ENCODE measurements at places on chromosomes 16 and 17.
A peak's percentile ranks its signal among the peaks of the same experiment; 100 is the strongest.

DNA sequence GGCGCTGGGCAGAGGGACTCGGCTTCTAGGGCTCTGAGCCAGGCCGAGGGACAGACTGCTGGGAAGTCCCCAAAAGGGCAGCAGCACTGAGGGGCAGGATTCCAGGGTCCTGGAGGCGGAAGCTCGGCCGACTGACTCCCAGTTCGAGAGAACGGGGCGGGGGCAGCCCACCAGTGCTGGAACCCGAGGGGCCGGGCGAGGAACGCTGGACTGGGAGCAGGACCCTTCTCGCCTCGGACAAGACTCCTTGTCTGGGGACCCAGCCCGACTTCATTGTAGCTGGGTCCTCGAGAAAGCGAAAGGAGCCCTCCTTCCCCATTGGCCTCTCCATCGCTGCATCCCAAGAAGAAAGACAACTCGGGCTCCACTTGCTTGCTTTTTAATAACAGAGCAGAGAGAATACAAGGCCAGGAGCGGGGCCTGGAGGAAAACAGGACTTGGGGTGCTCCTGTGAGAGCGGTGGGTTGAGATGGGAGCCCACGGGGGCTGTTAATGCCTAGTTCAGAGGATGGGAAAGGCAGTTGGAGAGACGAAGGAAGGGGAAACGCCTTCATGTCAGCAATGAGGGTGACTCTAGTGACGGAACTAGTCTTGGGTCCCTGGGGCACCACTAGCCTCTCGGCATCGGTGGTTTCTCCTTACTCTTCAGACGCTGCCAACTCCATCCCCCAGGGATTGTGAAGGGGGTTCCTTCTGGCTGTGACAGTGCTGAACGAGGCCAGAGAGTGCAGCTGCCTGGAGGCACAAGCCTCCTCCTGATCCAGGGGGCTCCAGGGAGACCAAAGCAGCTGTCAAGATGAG is 492 bp upstream of the CAMTA2 start:
- DNase-seq, result no peak

- no peak for DNase-seq
These were observed 466 bp downstream of the NEUROD2 start for GRCh38 chr17:39607057-39607850.

DNA sequence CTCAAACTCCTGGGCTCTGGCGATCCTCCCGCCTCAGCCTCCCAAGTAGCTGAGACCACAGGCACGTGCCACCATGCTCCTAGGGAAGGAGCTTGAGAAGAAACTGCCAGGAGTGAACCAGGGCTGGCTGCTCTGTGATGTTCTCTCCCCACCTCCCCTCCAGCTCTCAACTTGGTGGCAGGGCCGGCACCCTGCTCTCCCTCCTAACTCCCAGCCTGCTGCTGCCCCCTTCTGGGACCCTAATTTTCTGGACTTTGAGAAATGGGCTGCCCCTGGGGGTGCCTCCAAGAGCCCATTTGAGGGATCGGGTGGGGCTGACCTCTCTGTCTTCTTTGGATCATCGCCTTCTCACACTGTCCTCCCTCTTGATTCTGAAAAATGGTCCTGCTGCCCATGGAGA is 14.9 kb upstream of the STAT3 start:
- DNase-seq, result no peak

DNA sequence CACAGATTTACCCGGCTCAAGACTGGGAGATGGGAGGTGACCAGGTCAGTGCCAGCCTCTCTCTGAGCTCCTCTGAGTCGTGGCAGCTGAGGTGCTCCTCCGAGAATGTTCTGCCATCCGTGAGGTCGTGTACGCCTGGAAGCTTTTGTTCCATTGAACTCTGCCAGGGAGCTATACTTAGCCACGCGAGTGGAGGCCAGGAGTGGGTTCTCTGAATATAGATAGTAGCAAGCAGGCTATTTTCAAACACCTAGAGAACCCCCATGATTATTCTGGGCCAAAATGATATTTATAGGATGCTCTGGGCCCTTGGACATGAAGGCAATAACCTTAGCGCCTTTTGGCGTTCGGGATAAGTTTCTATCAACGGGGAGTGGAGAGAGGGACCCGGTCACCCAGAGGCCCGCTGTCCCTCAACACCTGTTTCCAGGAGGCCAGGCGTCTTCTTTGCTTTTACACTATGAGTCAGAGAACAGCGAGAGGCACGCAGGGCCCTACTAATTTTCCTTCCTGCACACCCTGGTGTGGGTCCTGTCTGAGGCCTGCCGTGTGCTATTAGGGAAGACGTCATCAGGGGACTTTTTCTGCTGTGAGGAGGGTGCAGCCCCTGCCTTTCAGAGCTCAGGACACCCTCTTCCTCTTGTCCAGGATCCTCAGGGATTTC is 11.0 kb upstream of the MVD start:
- no peak for DNase-seq

DNA sequence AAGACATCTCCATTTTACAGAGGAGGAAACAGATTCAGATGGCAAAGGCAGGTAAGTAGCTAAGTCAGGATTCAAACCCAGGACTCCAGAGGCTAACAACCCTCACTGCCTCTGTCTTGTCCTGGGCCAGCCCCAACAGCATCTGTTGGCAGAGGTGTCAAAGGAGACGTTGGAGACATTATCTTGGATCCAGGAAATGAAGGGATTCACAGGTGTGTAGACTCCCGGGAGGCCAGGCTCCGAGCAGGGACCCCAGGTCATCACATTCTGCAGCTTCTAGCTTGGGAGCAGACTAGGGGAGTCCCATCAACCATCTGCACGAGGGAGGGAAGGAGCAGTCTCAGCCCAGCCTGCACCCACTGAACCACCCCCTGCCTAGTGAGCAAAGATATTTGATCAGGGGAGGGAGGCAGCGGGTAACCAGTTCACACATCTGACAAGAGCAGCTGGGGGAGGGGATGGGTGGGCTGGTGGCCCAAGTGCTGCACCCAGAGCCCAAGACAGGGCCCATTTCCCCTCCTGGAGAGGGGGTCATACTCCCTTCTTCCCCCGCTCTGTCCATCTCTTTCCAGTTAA is 1.0 kb upstream of the B9D1 start:
- no peak for DNase-seq

DNA sequence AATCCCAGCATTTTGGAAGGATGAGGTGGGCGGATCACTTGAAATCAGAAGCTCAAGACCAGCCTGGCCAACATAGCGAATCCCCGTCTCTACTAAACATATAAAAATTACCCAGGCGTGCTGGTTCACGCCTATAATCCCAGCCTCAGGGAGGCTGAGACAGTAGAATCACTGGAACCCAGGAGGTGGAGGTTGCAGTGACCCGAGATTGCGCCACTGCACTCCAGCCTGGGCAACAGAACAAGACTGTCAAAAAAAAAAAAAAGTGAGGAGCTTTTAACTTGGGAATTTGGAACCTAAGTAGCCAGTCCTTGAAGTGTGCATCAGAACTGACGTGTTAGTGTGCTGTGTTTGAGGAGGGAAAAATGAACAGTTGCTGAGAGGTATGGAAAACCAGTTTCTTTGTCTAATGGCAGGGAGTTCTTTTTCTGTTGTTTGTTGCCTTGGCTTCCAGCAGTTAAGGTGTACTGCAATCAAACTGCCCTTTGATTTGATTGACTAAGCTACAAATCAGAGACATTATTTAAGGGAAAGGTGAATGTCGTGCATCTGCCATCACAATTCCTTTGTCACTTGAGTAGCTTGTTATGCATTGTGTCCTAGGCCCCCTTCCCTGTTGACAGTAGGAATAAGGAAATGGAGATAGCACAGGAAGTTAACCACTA is 8.6 kb upstream of the DUSP14 start:
- no peak for DNase-seq

- no peak for DNase-seq
These were observed 18.9 kb downstream of the ASPSCR1 start for GRCh38 chr17:81996232-81996756.

DNA sequence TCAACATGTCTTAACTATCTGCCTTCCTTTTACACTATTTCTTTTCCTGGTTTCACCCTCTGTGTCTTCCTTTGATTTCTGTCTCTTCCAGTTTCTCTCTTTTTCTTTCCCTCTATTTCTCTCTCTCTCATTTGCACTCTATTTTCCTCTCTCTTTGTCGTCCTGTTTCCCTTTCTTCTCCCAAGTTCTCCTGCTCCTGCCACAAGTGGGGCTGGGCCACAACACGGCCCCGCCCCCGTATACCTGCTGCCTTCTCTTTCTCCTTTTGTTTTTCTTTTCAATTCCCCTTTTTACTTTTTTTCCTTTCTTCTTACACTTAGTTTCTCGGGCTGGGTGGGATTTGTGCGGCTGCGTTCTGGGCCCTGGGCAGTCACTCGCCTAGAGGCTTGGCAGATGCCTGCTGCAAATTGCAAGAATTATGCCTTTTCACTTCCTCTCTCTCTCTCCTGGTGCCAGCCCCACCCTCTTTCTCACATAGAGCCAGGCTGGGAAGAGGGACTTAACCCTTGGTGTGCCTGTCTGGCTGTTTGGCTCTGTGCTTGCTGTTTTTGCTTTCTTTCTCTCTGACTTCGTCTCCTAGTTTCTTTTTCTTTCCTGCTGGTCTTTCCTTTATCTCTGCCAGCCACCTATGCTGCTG is 2139.4 kb downstream of the TP53TG3F start:
- no peak for DNase-seq

- DNase-seq, result no peak
These were observed 15.7 kb downstream of the ALDH3A2 start for GRCh38 chr17:19664136-19664820.

- DNase-seq, result no peak
These were observed 32.5 kb downstream of the MARF1 start for GRCh38 chr16:15610369-15610871.

DNA sequence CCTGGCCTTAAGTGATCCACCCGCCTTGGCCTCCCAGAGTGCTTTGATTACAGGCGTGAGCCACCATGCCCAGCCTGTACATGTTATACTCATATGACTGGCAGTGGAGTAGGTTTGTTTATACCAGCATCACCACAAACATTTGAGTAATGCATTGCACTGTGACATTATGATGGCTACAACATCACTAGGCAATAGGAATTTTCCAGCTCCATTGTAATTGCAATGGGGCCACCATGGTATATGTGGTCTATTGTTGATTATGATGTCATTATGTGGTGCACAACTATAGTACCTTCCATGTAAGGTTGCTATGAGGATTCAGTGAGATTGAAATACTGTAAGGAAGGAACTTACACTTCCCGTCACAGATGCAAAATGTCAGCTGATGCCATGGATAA is 168.9 kb downstream of the COPRS start:
- DNase-seq, result no peak

DNA sequence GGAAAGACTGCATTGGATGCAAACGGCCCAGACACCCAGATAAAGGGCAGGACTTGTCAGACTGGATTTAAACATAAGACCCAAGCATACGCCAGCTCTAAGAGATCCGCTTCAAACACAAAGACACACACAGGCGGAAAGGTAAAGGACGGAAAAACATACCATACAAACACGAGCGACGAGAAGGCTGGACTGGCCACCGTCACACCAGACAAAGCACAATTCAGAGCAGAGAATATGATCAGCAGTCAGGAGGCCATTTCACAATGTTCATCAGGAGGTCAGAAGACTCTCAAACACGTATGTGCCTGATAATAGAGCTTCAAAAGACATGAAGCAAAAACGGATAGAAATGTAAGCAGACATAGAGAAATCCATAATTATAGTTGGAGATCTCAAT is 84.9 kb upstream of the GNG13 start:
- DNase-seq, result no peak

DNA sequence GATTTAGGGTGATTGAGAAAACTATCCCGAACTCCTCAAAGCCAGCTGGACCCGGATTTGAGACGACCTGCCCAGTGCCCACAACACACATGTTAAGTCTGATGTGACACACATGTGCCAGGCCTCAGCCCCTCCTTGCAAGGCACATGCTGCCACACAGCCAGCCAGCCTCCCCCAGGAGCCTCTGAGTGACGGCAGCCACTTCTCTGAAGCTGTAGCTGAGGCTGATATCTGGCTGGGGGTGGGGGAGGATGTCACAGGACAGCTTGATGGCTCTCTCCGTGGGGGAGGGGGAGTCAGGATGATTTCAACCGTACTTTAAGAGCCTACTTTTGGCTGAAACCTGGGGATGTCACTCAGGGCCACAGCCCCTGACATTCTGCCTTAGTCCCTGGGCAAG is 40.9 kb downstream of the SRCIN1 start:
- DNase-seq, result no peak

DNA sequence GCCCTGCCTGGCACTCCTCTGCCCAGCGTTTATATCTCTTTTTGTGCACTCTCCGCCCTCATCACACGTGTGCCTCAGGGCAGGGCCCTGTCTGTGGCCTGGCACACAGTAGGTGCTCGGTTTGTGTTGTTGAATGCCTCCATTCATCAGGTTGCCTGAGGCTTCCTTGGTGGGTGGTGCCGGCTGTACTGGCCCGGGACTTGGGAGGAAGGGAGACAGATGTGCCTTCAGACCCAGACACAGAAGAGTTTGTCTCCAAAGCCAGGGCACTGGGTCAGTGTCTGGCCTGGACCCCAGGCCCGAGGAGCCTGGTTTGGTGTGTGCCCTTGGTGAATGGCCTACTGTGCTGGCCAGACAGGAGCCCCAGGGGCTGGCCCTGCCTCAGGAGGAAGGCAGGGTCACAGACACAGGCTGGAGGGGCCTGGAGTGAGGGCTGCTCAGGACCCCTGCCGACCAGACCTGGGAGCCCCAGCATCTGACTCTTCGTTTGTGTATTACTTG is 71.6 kb downstream of the RAI1 start:
- peak; percentile 72 for DNase-seq

GRCh38 chr16:1832838-1833454 is 5.9 kb downstream of the FAHD1 start:
- DNase-seq, result no peak

DNA sequence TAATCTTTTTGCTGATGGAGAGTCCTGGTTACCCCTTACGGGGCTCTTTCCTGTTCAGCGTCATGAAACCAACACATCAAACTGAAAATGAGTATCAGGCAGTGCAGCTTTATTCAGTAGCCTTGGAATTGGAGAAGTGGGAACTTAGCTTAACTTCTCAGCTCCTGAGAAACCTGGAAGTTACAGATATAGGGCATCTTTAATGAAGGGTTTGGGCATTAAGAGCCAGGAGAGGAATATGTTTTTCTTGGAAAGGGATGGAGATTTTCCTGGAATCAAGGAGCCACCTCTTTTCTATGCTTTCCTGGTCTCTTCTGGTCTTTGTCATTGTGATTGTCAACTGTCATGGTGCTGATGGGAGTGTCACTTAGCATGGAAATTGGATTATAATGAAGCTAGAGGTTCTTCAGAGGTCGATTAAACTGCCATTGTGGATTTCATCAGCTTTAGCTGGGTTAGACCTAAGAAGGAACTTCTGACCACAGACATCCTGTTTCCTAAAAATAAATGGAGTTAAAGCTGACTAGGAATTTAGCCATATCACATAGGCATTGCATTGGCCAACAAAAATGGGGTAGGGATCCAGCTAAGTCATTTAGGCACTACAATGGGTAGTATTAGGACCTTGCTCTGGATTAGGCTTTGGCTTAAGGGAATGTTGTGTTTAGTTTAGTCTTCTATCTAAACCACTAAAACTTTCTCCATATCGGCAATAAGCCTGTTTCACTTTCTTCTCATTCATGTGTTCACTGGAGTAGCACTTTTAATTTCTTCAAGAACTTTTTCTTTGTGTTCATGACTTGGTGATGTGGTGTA is 186.4 kb downstream of the BCAS3 start:
- peak; percentile 5 for DNase-seq

GRCh38 chr16:54685682-54686081 is 245.0 kb upstream of the IRX5 start:
- DNase-seq, result no peak
